CD8-positive, alpha-beta T cell (primary cell): ENCODE measurements at places on chromosomes 11 and 22.

GRCh38 chr22:26669060-26669481 is 11.7 kb downstream of the MIAT start:
- no peak for DNase-seq

- DNase-seq = peak; percentile 75
These were observed at the start of gene PICK1 for GRCh38 chr22:38056969-38057891. Gene PICK1 (plus strand): TSS chr22:38057404. CDS start chr22:38057810, 406 bp downstream.

- DNase-seq = no peak
These were observed 160.8 kb downstream of the MSANTD4 start for GRCh38 chr11:105861225-105861624.

- no peak for DNase-seq
These were observed 882.8 kb upstream of the ANO3 start for GRCh38 chr11:25449091-25449490.

GRCh38 chr11:130087294-130087926 is 17.7 kb downstream of the APLP2 start:
- DNase-seq = no peak

GRCh38 chr11:35354644-35355043 is 64.7 kb downstream of the SLC1A2 start:
- DNase-seq = no peak

DNA sequence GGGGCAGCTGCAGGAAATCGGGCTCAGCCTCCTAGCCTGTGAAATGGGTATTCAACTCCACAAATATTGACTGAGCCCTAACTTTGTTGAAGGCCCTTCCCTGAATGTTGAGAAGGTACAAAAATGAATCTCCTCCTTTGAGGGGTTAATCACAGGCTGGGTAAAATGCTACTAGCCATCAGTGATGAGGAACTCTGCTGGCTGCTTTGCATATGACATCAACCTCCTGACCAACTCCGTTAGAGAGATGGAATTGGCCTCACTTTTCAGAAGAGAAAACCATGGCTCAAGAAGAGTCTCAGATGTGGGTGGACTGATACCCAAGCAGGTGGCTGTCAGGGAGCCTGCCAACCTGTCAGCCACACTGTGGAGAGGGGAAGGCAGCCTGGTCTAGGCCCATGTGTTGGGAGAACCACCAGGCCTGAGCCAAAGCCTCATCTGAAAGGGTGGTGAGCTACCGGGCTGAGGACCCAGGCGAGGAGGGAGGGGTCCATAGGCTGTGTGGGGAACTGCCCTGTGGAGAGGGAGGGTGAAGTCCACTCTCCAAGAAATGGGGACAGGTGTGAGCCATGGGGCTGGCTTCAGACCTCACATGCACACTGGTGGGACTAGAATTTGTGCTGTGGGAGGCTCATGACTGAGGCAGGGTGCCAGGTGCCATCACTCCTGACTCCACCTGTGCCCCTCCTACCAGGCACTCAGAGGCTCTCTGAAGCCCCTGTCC is 11.8 kb downstream of the CDCA5 start:
- DNase-seq = no peak

GRCh38 chr22:26161746-26162145 is 7.5 kb upstream of the SEZ6L start:
- DNase-seq = no peak

GRCh38 chr11:8658321-8659057 is 24.0 kb downstream of the TRIM66 start:
- DNase-seq = no peak

DNA sequence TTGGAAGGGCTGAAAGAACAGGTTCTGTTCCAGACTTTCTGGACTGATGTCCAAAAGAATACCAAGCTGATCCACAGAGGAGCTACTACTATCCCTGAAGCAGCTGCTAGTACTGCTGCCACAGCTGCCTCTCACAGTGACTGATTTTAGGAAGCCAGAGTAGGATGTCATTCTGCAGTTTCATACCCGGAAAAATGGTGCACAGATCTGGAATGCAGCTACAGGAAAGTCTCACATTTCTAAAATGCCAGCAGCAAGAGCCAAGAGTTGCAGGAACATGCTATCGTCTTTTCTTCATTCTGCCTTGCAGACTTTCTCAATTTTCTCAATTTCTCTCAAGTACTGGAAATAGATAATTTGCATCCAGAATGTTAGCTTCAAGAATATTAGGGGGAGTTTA is 19.4 kb upstream of the CCDC179 start:
- DNase-seq = no peak

- no peak for DNase-seq
These were observed 34.6 kb upstream of the CRTAM start for GRCh38 chr11:122803716-122804115.

GRCh38 chr11:122158171-122158570 is 42.2 kb upstream of the BLID start:
- DNase-seq = no peak

DNA sequence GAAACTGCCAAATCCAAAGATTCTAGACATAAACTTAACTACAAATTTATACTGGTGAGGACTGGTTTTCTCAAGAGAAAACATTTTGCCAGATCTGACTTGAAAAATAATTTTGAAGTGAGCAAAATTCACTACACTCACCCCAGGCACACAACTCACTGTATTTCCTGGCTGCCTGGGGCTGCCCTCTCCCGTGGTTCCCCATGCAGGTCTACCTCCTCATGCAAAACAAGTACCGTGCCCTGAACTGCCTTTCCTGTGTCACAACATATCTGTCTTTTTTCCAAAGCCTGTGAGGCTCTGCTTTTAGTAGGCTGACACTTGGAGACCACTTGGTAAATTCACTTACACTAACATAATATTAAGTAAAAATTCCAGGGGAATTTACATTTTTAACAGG is 76.4 kb downstream of the LIF start:
- no peak for DNase-seq

- DNase-seq = no peak
These were observed 3.2 kb downstream of the TH start for GRCh38 chr11:2168286-2169004.

DNA sequence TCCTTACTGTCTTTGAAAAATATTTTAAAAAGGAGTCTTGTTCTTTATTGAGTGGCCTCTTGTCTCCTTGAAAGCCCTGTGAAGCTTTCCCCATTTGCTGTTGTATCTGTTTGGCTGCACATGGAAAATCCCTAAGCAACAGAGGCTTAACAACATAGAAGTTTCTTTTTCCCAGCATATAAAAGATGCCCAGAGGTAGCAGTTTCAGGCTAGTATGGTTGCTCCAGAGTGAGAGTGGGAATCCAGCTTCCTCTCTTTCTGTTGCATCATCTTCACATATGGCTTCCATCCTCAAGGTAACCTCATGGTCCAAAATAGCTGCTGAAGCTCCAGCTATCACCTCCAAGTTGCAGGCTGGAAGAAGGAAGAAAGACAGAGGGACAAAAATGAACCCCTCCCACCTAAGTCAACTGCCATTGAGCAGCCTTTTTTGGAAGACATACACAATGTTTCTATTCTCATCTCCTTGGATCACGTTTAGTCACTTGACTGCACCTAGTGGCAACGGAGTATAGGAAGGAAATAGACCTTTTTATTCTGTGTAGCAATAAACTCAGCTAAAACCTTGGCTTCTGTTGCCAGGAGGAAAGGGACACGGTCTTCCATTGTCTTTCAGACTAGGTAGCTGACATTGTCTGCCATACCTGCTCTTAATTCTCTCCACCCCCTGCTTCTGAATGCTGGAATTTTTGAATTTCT is 5.3 kb downstream of the CSF2RB start:
- no peak for DNase-seq

DNA sequence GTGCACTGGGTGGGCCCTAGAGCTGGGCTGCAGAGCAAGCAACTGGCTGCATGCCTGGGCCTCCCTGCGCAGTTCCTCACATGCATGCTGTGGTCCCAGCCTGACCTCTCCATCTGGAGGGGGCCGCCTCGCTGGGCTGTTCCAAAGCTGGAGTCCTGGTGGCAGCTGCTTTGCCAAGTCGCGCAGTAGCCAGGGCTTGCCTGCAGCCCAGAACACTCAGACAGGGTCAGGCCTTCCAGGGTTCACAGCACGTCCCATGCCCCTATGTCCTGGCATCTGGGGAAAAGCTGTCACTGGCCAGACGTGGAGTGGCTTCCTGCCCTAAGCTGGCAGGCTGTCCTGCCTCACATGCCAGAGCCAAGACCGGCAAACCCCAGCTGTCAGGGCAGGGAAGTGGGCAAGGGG is 16.5 kb upstream of the CDC42EP2 start:
- DNase-seq = no peak

- DNase-seq = no peak
These were observed 18.3 kb upstream of the MICAL3 start for GRCh38 chr22:18042685-18043084.

- no peak for DNase-seq
These were observed 52.1 kb downstream of the CNTF start for GRCh38 chr11:58674609-58675008.

DNA sequence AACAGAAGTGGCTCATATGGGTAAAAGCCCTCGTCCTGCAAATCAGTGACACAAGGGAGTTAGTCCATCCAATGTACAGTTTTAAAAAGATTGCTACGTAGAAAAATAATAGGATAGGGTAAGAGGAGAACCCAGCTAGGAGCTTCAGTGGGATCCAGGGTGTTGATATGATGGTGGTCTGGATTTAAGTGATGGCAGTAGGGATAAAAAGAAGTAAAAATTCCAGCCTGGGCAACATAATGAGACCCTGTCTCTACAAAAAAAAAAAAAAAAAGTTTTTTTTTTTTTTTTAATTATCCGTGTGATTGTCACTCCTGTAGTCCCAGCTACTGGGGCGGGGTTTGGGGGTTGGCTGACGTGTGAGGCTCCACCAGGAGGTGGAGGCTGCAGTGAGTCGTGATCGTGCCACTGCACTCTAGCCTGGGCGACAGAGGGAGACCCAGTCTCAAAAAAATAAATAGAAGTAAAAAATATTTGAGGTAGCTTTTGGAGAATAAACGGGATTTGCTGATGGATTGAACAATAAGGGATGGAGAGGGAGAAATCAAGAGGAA is 7.0 kb upstream of the L3MBTL2 start:
- peak; percentile 50 for DNase-seq

DNA sequence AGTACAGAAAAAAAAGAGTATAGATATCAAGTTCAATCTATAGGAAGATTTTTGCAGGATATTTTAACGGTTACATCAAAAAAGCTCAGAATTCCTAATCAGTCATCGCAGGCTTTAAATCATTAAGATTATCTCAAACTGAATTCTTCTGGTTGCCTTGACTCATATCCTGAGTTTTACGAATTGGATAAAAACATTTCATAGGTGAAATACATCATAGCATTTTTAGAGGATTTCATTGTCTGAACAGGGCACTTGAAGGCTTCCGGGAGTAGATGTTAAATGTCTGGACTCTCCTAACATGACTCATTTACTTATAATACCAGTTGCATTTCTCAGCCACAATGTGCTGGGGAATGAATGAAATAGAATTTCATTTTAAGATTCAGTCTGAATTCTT is 2216.6 kb upstream of the RAG2 start:
- DNase-seq = no peak

DNA sequence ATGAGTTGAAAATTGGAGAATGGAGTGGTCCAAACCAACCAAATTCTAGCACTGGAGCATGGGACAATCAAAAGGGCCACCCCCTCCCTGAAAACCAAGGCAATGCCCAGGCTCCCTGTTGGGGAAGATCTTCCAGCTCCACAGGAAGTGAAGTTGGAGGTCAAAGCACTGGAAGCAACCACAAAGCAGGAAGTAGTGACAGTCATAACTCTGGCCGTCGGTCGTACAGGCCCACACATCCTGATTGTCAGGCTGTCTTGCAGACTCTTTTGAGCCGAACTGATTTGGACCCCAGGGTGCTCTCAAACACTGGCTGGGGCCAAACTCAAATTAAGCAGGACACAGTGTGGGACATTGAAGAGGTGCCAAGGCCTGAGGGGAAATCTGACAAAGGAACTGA is 80.5 kb upstream of the ADSL start:
- DNase-seq = no peak

GRCh38 chr11:69807106-69807815 is 12.0 kb downstream of the FGF3 start:
- DNase-seq = no peak

- no peak for DNase-seq
These were observed 27.9 kb upstream of the LRRC32 start for GRCh38 chr11:76698321-76699043.

DNA sequence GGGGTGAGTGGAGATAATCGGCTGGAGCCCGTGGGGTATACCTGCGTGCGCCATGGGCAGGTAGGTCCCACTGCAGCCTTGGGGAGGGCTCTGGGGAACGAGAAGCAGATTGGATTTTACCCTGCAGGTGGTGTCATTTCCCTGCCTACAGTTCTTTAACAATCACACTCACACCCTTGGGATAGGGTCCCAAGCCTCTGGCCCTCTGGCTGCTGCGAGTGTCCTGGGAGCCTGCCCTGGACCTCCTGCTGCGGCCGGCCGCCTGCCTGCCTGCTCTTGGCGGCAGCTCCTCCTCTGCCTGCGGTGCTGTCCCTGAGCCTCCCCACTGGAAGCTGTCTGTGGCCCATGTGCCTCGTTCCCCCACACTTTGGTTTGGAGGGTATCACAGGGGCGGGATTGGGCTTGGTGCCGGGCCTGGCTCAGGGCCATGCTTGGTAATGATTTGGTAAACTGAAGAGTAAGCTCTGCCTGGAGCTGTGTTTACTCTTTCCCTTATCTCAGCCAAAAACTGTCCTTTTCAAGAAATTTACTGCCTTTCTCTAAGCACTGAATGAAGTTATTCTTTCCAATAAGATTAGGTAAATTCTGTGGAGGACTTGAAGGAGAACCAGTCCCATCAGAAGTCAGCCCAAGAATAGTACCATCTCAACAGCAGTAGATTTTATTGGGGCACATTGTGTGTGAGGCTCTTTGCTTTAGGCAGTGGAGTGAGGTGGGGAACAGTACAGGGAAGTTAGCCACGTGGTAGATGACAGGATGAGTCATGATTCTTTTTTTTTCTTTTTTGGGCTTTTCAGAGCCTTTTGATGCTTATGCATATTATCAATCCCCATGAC is 53.7 kb downstream of the TBC1D22A start:
- no peak for DNase-seq

GRCh38 chr11:109309153-109309552 is 112.8 kb upstream of the C11orf87 start:
- DNase-seq = no peak

DNA sequence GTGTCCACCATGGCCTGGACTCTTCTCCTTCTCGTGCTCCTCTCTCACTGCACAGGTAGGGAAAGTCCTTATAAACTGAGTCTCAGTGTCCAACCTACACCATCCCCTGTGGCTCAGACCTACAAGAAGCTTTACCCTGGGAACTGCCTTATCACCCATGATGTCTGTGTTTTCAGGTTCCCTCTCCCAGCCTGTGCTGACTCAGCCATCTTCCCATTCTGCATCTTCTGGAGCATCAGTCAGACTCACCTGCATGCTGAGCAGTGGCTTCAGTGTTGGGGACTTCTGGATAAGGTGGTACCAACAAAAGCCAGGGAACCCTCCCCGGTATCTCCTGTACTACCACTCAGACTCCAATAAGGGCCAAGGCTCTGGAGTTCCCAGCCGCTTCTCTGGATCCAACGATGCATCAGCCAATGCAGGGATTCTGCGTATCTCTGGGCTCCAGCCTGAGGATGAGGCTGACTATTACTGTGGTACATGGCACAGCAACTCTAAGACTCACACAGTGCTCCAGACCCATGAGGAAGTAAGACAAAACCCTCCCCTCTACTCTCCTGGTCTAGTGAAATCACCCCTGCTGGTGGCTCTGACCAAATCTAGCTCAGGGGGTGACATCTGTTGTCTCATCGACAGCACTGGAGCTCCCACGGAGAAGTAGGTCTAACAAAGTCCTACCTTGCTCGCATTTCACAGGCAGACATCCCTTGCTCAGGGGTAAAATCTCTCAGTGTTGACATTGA is 74.3 kb downstream of the VPREB1 start:
- DNase-seq = no peak

- peak; percentile 39 for DNase-seq
These were observed 4.2 kb downstream of the MYRF start for GRCh38 chr11:61756452-61757212.

GRCh38 chr11:80698637-80699036 is 1257.8 kb upstream of the TENM4 start:
- DNase-seq = no peak
